Stimulated activated CD4-positive, alpha-beta T cell treated with anti-CD3 and anti-CD28 coated beads, Interleukin-12 subunit alpha, Interleukin-12 subunit beta, amount 100 ng/mL, for 4 hours (primary cell): ENCODE measurements at places on chromosomes 12 and 14.

DNA sequence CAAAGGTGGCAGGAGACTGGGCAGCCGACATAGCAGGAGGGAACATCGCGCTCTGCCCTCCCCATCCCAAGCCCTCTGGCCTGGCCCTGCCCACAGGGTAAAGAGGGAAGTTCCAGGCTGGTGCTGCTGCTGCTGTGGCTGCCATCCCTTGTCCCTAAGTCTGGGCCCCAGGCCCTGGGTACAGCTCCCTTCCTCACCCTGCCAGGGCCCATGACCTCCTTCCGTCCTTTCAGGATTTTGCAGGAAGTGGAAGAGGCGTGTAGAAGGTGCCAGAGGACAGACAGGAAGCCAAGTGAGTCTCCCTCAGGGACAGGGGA is 14.7 kb upstream of the NCOR2 start:
- DNase-seq, result no peak

GRCh38 chr14:87461704-87462103 is 531.3 kb downstream of the GALC start:
- DNase-seq, result no peak

- no peak for DNase-seq
These were observed 162.9 kb downstream of the DUSP6 start for GRCh38 chr12:89189448-89189847.

- DNase-seq, result no peak
These were observed 2.3 kb upstream of the PRPH start for GRCh38 chr12:49292729-49293055.

DNA sequence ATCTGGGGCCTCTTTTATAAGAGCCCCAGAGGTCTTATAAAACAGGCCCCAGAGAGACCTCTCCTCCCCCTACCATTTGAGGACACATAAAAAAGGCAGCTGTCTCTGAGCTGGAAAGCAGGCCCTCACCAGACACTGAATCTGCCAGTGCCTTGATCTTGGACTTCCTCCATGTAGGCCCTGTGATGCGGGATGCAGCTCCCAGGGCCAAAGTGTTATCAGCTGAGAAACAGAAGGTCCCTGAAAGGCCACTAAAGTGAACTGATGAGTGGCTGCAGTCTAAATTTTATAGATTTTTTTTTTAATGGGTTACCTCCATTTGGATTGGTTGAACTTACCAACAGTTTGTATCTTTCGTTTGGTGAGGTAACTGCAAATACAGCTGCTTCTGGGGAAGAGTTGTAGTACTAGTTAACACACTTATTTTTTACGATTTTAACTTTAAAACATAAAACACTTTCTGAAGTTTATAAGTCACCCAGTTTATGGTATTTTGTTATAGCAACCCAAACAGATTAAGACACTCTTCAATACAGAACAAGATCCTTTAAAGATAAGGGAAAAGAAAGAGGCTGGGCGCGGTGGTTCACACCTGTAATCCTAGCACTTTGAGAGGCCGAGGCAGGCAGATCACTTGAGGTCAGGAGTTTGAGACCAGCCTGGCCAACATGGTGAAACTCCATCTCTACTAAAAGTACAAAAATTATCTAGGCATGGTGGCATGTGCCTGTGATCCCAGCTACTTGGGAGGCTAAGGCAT is 5.6 kb upstream of the GUCY2C start:
- DNase-seq, result no peak

DNA sequence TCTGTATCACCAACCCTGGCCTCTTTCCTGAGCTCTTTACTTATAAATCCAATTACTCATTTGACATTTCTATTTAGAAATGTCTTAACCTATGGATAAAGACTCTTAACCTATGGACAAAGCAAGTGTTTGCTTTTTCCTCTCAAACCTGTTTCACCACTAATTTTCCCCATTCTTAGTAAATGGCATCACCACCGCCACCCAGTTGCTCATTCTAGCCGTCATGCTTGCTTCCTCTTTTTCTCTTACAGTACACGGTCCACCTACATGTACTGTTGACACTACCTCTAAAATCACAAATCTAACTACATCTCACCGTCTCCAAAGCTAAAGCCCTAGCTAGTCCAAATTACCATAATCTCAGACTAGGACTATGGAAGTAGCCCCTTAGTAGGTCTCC is 60.0 kb downstream of the CAPS2 start:
- DNase-seq, result no peak

DNA sequence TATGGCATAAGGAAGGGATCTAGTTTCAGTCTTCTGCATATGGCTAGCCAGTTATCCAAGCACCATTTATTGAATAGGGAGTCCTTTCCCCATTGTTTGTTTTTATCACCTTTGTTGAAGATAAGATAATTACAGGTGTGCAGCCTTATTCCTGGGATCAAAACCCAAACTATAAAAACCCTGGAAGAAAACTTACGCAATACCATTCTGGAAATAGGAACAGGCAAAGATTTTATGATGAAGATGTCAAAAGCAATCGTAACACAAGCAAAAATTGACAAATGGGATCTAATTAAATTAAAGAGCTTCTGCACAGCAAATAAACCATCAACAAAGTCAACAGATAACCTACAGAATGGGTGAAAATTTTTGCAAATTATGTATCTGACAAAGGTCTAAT is 128.5 kb upstream of the DCN start:
- DNase-seq, result no peak
